Stimulated activated CD8-positive, alpha-beta memory T cell treated with anti-CD3 and anti-CD28 coated beads, Interleukin-12 subunit alpha, Interleukin-12 subunit beta, amount 100 ng/mL, for 1 hour (primary cell): ENCODE measurements at places on chromosomes 4 and X.

- DNase-seq: no peak
Observed at GRCh38 chrX:124555036-124555595, 208.8 kb downstream of the SH2D1A start.

- DNase-seq: no peak
Observed at GRCh38 chr4:2932321-2932950, 30.8 kb downstream of the NOP14 start.

GRCh38 chr4:181593703-181594102 lies 649.5 kb upstream of the TENM3 start:
- no peak for DNase-seq

GRCh38 chrX:119990556-119991004 lies 47.0 kb upstream of the NKAP start:
- no peak for DNase-seq

DNA sequence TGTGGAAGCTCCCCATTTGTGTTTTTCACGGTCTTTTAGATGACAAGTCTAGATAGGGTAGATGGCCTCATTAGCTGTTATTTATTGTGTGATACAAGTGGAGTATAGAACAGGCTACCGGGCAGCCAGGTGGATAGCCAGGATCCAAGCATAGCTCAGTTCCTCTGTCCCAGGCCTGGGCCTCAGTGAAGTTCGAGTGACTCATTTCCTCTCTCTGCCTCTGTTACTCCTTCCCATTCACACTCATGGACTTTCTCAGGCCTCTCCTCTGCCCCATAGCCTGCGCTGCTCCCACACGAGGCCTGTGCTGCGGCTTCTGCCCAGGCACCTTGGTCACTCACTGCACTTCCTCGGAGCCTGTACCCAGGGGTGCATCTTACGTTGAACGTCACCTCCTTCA lies 54.5 kb downstream of the TENM3 start:
- DNase-seq: no peak

- DNase-seq: no peak
Observed at GRCh38 chr4:3871181-3871852, 105.1 kb downstream of the ADRA2C start.

- DNase-seq: no peak
Observed at GRCh38 chr4:39255871-39256270, 73.5 kb downstream of the WDR19 start.

GRCh38 chr4:78292341-78292740 lies 235.2 kb downstream of the FRAS1 start:
- DNase-seq: no peak

DNA sequence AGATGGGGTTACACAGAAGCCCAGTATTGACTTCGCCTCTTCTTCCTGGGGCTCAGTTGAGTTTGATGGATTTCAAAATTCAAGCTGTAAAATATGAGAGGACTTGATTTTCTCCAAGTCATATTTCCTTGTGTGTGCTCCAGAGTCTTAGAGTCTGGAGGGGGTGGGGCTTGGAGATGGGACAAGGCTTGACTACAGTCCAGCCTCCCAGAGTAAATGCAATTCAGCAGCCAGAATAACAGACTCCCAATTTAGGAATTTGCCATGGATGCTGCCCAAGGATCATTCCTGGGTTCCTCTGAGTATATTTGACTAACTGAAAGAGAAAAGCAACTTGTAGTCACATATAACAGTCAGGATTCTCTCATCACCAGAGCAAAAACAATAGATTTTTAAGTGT lies 53.7 kb upstream of the RBPJ start:
- DNase-seq: no peak

DNA sequence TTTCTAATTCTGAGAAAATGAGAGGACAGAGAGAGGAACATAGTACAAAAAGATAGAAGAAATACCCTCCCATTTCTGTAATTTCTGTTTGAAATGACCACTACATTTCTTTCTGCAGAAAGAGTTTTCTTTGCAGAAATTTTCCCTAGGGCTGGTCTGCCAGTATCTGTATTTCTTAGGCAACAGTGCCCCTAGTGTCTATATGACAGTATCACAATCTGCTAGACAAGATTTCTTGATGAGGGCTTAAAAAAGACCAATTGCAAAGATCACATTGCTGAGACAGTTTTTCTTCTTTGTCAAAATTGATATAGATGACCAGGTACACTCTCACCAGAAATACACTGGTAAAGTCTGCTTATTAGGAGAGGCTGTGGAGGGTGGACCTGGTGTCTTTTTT lies 81.0 kb upstream of the ZDHHC15 start:
- no peak for DNase-seq

DNA sequence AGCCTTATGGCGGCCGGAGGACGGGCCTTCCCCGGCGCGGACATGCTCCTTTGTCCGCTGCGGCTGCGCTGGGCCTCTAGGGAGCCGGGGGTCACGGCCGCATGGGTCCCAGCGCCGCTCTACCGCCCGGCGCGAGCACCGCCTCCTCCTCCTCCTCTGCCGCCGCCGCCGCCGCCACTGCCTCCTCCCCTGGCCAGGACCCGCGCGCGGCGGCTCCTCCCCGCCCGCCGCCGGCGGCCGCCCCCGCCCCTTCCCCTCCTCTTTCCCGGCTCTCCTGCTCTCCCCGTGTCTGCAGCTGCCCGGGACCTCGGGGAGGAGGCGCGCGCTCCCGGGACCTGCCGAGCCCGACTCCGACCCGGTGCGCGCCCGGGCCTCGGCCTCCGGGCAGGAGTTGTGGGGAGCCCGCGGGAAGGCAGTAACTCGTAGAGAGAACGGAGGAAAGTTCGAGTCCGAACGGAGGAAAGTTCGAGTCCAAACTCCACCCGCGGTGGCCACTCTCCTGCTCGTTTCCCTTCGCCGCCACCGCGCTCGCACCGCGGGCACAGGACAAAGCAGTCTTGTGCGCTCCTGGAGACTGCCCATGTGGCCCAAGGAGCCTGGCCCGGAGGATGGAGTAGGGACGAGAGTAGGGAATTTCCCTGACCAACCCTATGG lies at the start of gene ADGRA3:
TSS of gene ADGRA3 (minus strand) at position 179 of the 654 bp plus-strand sequence. CDS start 282 bp downstream, outside the sequence.
- no peak for DNase-seq

GRCh38 chr4:126756050-126756829 lies 876.5 kb upstream of the INTU start:
- DNase-seq: no peak

DNA sequence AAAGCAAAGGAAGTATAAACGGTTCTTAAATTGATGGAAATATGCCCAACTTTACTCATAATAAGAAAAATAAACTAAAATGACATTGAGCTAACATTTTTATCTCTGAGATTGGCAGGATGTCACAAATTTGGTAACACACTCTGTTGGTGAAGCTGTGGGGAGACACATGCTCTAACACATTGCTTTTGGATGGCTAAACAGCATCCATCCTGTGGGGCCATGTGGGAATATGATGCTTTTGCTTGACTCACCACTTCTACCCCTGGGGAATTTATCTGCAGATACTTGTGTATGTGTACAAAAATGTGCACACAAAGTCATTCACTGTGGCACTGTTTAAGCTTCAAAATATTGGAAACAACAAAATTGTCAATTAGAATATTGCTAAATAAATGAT lies 100.2 kb downstream of the ANAPC4 start:
- no peak for DNase-seq

DNA sequence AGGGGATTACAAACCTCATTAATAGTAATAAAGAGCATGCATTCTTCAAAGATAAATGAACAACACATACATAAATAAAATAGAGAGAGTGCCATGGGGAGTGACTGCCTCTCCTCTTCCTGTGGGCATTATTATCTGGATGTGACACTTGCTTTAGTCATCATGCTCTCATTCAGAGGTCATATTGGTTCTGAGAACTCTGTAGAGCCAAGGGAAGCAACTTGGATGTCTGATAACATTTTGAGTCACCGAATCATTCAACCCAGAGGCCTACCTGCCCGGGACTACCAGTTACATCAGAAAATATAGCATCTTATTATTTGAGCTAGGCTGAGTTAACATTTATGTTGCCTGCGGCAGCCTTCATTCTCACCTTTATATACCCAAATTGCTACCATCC lies 489.5 kb downstream of the STIM2 start:
- DNase-seq: no peak

GRCh38 chr4:113643505-113643904 lies 118.0 kb downstream of the CAMK2D start:
- DNase-seq: no peak

- no peak for DNase-seq
Observed at GRCh38 chr4:8451440-8452182, 11.0 kb downstream of the TRMT44 start.

DNA sequence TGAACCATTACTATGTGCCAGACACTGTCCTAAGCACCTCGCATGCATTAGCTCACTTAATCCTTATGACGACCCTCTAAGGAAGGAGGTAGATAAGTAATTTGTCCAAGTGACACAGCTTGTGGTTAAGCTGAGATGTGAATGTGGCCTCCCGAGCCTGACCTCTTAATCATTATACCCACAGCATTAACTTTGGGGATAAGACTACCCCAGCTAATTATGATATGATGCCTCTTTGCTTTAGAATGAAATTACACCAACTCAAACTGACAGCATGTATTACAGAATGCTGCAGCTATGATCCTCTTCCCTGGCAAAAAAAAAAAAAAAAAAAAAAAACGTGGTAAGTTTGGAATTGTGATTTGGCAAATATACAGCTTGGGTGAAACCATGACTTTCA lies 53.5 kb downstream of the APBB2 start:
- no peak for DNase-seq

DNA sequence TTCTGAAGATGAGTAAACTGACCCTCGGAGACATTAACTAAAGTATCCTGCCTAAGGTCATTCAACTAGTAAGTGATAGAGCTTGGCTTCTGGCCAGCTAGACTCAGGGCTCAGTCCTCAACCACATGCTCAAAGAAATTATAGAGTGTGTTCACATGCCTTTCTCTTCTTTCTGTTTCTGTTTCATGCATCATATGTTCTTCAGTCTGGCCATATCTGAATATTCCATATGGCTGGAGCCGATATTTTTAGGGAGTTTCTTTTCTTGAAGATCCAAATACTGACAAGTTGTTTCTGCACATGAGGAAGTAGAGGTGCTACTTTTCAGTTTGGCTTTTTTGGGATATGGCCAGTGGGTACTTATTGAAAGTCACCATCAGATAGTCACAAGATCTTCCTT lies 44.9 kb downstream of the MMRN1 start:
- DNase-seq: no peak

- DNase-seq: no peak
Observed at GRCh38 chr4:21801661-21802385, 146.7 kb downstream of the KCNIP4 start.

- no peak for DNase-seq
Observed at GRCh38 chrX:143472347-143472938, 44.8 kb downstream of the SPANXN3 start.

GRCh38 chr4:1611501-1611870 lies 72.6 kb downstream of the FAM53A start:
- DNase-seq: no peak

DNA sequence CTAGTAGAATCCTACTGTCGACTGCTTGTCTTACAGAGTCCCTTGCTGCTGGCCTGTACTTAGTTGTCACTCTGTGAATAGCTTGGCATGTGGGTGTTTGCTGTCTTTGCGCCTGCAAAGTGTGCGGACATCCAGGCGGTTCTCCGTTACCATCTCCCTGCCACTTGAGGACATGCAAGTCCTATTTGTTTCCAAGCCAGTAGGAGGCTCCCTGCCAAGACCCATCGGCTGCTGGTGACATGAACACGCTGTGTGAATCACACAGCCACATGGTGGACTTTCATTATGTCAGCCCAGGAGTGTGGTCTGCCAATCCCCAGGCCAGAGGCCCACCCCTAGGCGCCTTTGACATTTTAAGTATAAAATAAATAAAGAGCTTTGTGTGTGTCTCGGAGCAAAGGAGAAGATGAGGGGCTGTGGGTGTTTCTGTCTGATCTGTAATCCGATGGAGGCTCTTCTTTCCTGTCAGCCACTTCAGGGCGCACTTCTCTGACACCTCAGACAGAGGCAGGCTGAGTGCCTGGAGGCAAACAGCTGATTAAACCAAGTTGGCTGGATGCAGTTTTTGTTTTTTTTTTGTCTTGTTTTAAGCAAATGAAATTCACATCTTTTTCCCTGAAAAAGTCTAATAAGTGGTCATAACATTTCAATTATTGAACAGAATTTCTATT lies 51.5 kb downstream of the ALPK1 start:
- DNase-seq: no peak

- no peak for DNase-seq
Observed at GRCh38 chrX:52425775-52426174, 57.0 kb downstream of the XAGE2 start.

DNA sequence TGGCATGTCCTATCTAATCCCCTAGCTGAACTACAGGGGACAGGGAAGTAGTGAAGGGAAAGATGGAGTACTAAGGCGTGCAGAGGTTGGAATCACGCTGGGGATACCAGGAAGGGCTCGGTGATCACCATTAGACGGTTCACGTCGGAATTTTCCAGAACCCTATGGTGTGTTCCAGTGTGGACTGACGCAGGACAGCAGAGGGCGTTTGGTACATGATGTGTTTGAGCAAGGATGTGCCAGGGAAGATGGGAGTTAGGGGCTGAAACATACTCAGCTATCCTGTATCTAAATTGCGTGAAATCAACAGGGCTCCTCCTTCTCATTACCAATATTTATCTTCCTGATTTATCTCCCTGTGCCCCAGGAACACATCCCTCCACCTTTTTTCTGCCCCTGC lies 33.7 kb downstream of the PRPS2 start:
- DNase-seq: no peak

- DNase-seq: no peak
Observed at GRCh38 chr4:166896254-166896653, 338.0 kb downstream of the SPOCK3 start.

DNA sequence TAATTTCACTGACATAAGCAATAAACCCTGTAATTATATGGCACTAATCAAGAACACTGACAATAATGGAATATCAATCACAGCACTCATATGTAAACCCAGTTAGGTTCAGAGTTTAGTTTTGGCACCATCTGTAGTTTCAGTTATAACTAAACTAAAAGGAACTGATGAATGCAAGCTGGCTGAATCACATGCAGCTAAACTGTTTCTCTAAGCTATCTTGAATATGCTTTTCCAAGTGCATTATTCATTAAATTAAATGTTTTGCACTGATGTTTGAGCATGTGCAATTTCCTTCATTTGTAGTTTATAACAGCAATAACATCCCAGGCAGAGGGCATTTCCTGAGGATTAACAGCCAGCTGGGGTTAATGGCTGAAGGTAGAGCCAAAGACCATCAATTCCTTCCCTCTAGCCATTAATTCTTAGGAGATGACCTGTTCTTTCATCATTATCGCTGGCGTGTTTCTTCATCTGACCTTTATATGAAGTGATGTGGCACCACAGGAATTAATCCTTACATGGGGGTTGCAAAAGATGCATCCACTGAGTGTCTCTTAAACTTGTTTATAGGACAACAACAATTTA lies 562.8 kb upstream of the IGFBP7 start:
- no peak for DNase-seq

GRCh38 chr4:24578364-24578763 lies 6.0 kb downstream of the DHX15 start:
- DNase-seq: no peak

- no peak for DNase-seq
Observed at GRCh38 chr4:156593464-156593863, 378.1 kb downstream of the PDGFC start.
